Fibroblast of pulmonary artery (primary cell): ENCODE measurements at places on chromosomes 6 and 20.

DNA sequence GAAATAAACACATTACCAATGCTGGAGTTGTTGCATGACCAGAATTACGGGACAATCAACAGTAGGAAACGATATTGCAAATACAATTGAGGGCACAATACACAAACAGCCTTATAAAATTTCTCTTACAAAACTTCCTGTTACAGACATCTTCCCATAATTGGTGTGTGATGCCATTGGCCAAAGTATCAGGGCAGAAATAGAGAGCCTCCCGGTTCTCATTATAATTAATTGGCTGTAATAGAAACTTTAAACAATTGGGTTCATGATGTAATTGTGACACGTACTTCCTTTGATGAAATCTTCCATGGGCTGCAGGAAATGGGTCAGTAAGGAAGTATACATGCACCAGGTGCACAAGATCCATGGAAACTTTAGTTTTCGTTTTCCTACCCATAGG lies 40.3 kb upstream of the RALGAPA2 start:
- peak; percentile 4 for DNase-seq

DNA sequence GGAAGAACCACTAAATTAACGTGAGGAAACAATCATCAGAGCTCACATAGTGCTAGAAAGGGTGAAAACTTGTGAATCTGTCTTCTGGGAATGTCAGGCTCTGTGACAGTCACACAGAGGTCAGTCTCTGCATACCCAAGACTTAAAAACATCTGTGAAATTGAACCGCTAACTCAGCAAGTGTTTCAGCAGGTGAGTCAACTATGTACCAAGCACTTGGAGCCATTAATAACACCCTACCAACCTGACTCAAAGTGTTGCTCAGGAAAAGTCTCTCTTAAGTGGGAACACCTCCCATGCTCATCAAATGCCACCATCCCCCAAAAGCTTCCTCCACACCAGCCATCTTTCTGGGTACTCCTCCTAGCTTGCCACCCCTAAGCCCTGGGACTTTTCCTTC lies 92.3 kb upstream of the CARMIL1 start:
- no peak for DNase-seq

GRCh38 chr6:79232696-79233462 lies 1.6 kb downstream of the HMGN3 start:
- no peak for DNase-seq

- DNase-seq, result no peak
Measured at GRCh38 chr20:36644706-36645095, 1.3 kb downstream of the SLA2 start.

DNA sequence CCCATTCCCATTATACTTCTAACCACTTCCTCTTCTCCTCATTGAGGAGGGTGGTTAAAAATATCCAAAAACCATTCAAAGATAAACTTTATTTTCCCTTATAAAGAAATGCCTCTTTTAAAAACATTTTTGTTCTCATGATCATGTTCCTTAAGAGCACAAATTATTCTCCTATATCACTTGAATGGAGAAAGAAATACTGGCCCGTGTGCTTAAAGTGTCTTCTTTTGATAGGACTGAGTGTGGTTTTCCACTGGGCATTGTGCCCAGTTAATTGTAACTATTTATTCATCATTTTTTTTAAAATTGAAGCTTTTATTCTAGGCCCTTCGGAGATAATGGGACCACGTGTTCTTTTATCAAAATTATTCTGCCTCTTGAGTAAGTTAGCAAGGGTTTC lies 871.5 kb downstream of the QKI start:
- peak; percentile 40 for DNase-seq

DNA sequence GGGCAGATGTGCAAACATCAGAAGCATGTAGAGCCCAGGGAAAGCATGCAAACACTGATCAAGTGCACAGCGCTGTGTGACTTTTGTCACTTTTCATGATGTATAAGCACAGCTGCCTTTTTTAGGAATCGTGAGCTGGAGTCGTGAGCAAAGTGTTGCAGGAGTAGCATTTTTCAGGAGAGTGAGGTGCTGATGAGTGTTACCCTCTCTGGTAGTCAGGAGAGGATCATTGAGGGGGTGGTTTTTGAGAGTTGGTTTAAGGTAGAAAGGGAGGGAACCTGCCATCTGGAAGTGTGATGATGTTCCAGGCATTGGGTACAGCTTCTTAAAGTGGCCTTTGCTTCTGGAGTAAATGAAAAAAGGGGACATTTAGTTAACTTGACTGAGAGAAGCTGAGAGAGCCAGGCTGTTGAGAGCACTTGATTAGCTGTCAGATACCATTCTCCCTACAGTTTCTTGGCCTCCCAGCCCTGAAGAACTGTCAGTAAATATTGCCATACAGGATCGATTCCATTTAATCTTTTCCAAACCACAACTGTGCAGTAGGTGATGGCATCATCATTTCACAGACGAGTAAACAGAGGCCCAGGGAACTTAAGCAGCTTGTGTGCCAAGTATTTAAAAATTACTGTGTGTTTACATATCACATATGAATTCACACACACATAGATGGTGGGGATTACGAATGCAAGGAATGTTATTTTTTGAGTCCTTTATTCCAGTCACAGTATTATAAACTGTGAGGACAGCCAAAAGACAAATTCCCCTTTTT lies 28.9 kb downstream of the TPD52L1 start:
- DNase-seq, result no peak

DNA sequence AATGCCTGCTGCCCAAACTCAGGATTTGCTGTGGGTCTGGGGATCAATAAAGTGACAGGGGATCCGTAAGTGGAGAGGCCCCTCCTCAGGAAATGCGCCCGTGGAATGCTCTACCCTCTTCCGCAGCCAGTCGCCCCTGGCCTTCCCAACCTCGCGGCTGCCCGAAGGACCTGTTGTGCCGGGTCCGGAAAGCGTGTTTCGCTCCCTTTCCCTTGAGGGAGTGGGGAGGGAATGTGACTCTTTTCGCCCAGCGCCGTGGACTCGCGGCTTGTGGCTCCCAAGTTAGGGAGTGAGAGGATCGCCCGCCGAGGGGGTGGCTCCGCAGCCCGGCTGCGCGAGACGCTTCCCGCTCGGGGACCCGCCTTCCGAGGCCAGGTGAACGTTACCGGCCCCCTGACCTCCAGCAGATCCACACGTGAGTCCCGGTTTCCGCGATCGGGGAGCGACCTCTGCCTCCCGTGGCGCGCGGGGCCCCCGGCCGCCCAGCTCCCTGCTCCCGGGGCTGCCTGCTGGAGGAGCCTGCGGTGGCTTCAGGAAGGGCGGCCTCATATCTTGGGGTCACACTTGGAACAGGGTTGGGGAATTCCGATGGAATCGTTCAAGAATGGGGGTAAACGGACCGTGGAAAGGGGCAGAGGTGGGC lies 666 bp downstream of the TPD52L1 start:
- no peak for DNase-seq

DNA sequence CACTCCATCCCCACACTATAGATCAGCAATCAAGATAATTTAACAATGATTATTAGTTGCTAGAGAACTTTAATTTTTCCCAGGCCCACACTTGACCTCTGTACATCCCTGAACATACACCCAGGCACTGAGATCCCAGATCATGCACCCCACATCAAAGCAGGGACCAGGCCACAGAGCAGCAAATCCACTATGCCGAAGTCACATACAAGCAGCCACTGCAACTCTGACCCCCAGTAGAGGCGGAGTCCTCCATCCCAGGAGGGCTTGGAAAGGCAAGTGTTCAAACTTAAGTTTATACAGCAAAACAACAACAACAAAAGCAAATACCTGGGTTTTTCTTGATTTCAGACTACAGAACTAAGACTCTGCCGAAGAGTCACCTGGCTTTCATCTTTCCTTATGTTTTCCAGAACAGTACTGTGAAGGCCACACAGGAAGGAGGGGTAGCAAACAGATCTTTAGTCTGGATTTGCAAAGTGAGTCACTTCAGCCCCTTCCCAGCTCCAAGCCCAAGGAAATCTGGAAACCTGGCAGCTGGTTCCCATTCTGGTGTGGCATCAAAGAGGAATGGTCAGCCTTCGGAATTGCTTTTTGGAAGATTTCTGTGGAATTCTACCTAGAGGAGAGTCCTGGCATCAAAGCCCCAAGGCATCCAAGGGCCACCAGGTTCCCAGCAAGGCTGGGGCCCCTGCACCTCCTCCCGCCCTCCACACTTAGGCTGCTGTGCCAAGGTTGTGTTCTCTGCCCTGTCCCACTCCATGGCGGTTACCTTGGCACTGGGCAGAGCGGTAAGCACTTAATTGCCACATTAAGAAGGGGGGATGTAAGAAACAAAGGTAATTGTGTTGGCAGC lies 7.3 kb downstream of the JAG1 start:
- DNase-seq, result no peak

GRCh38 chr20:16437387-16437996 lies 135.8 kb downstream of the KIF16B start:
- no peak for DNase-seq

GRCh38 chr6:107879941-107880340 lies 55.8 kb upstream of the SCML4 start:
- DNase-seq, result no peak

DNA sequence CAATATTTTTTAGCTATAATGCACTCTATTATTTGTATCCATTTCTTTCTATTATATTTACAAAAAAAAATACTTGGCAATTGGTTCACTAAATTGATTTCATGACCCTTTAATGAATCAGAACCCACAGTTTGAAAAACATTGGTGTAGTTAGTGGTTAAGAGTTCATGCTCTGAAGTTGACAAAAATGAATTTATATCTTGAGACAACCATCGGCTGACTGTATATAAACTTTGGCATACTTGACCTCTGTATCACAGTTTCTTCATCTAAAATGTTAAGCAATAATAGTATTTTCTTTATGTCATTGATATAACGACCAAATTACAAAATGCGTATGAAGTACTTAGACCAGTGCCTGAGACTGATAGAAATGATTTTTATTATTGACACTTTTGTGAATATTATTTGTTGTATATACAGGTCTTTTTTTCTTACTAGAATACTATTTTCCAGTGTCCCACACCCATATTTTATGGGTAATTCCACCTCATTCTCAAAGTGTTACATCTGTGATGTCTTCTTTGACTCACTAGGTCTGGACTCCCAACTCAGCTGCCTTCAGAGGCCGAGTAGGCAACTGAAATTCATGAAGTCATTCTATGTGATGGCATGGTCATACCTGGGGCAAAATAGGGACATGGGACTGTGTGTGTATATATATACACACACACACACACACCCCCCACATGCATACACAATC lies 459.2 kb downstream of the RFPL4B start:
- DNase-seq, result no peak

DNA sequence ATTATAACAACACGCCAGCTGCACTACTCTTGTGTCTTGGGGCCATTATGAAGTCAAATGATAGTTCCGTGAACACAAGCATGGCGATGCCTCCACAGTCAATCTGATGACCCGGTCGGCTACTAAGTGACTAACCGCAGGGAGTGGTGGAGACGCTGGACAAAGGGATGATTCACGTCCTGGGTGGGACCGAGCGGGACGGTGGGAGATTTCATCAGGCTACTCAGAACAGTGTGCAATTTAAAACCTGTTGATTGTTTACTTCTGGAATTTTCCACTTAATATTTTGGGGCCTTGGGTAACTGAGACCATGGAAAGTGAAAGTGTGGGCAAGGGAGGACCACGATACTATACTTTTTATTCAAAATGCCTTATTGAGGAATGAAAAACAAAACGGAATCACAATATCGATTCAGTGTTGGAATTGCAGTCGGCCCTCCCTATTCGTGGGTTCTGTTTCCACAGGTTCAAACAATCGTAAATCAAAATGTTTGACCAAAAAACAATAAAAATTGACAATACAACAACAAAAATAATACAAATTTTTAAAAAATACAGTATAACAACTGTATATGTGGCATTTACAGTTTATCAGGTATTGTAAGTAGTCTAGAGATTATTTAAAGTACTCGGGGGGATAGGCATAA lies 66.5 kb downstream of the MYLK4 start:
- DNase-seq, result peak; percentile 67

DNA sequence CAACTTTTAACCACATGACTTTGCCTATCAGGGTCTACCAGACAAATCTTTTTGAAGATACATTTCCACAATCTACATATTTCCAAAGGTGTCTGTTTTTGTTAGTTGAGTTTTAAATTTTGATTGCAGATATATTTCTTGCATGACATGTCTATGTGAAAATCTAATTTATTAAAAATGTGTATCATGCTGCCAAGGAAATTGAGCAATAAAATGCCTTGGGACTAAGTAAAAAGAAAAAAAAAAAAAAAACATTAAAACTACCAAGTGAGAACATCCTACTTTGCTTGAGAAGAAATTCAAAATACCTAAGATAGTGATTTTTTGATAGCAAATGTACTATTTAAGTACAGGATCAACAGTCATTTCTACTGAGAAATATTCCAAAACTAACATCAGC lies 17.7 kb downstream of the SLC17A5 start:
- DNase-seq, result peak; percentile 32

DNA sequence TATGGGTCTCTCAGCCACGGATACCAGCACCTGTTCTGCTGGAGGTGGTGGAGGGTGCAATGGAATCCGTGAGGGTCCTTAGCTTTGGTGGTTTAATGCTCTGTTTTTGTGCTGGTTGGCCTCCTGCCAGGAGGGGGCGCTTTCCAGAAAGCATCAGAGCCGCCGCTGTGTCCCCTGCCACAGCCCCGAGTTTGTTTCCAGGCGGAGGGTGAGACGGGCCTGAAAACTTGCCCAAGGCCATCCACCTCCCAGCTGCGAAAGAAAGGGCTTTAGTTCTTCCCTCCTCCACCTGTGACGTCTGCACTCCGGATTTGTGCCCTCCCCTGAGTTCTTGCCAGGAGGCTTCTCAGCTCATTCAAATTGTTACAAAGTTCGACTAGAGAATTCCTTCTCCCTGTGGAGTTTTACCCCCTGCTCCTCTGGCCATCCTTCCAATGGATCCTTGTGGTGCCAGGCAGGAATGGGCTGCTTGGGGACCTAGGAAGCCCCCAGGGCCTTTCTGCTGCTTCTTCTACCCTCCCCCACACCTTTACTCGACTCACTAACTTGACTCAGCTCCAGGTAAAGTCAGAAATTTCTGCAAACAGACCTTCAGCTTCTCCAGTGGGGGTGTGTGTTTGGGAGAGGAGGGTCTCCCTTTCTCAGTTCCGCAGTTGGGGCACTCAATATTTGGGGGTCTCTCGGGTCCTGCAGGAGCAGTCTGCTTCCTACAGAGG lies 873.7 kb downstream of the KIF16B start:
- DNase-seq, result no peak

DNA sequence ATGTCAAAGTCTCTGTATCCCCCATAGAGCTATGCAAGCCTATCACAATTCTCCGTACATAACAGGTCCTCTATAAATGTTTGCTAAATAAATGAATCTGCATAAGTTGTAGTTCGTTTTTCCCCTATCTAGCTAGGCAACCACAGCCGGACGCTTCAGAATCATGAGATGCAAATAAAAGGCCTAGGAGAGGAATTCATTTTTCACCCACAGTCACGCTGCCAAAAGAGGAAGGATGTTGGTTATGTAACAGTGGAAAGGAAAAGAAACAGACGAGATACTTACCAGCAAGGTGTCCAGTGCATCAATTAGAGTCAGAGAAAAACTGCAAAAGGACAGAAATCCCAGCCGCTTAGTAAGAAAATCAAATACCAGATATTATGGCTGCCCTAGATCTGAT lies 2.4 kb downstream of the EDEM2 start:
- DNase-seq, result no peak
